ENCODE measurements at places on chromosomes 7 and 10. TPM values are rescaled to one million over a fixed set of nuclear protein-coding genes. Genes with fewer than 3 reads are reported as not detected.

OR2A42 gene
- total RNA-seq, result not detected

DNA sequence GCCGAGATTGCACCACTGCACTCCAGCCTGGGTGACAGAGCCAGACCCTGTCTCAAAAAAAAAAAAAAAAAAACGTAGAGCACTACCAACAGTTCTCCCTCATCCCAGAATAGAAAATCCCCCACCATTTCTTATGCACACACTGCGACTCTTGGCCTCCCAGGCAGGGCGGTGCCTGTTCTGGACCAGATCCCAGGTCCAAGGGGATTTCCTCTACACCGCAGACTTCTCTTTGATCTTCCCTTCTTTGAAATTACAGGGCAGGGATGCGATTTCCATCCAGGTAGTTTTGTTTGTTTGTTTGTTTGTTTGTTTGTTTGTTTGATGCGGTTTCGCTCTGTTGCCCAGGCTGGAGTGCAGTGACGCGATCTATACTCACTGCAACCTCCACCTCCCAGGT, 91.8 kb downstream of the SEPTIN14 start:
- no peak for DNase-seq

GRCh38 chr7:30133736-30134610, 813 bp upstream of the MTURN start:
- DNase-seq, result peak; percentile 35

LIPJ gene
- 0.21 TPM for total RNA-seq

WNT8B gene
- not detected for total RNA-seq

DNA sequence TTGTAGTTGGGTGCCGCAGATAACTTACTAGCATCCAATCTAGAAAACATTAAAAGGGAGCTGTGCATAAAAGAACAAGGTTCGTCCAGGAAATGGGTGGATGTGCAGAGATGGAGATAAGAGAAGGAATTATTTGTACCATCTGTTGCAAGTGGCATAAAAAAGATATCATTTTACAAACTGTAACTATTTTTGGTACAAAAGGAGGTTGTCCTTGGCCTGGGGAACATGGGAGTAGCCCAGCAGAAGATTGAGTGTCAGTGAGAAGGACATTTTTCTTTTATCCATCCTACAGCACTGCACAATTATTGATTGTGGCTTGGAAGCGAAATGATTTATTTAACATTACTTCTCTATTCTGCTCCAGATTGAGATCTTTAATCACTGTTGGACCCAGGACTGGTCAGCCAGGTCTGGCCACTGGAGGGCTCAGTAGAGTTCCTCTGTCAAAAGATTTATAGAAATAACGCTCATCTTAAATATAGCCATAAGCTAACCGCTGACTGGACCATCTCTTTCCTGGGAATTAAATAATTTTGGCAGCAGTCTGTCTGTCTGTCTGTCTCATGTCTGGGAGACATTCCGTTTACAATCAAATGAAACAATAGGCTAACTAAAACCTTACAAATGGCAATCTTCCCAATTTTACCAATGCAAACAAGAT, 254.1 kb downstream of the KIAA1217 start:
- no peak for DNase-seq

- no peak for DNase-seq
These were observed 11.8 kb downstream of the NCOA4 start for GRCh38 chr10:46018453-46019176.

DNA sequence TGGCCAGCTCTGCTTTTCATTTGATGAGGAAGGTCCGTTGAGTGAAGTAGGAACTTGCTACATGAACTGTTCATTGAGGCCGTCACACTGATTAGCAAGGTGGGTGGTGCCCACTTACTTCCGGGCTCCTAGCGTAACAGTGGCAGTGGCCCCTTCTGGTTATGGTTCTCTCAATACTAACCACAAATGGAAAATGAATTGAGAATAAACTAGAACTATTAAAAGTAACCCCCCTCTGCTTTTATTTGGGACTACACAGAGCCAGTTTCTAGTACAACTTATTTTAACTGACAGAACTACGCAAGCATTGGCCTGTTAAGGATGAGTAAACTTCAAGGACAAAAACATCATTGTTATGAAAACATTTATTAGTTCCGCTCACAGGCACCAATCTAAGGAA, 519.1 kb downstream of the INHBA start:
- no peak for DNase-seq

GRCh38 chr10:49435225-49435624, 39.3 kb upstream of the DRGX start:
- DNase-seq, result no peak

- DNase-seq, result no peak
These were observed 118.0 kb downstream of the PRKAG2 start for GRCh38 chr7:151758622-151759540.

GRCh38 chr7:100493476-100494264, 9.9 kb downstream of the NYAP1 start:
- DNase-seq, result no peak

DNA sequence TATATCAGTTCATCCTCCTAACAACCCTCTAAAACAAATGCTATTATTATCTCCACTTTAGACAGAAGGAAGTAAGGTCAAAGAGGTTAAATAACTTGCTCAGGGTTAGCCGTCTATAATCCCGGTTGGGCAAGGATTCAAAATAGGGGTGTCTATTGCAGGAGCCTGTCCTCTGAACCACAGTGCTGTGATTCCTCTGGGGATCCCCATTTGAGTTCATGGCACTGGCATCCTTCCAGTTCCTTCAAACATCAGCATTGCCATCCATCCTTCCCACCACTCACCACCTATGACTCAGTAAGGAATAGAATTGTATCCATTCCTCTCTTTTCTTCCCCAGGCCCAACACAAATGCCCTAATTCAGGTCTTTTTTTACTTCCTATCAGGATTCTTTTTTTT, 25.6 kb downstream of the HPS6 start:
- DNase-seq, result no peak

CPN1 gene
- not detected for total RNA-seq

GRCh38 chr7:19066170-19066569, 51.3 kb downstream of the TWIST1 start:
- no peak for DNase-seq

DNA sequence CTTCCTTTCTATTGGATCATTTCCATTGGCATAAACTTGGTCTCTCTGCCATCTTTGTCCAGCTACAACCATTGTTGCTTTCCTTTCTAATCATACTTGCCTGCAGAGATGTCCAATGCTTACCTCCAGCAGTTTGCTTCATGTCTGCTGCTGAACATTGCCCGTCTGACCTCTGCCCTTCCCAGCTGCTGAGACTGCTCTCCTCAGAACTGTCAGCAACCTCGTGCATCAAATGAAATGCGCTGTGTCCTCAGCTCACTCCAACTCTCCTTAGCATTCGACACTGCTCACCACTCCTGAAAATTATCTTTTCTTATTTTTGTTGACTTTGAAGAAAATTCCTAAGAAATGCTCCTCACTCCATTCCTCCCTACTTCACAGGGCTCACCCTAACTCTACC, 5.0 kb downstream of the FAM170B start:
- no peak for DNase-seq

- no peak for DNase-seq
These were observed 228.4 kb downstream of the FANK1 start for GRCh38 chr10:126124668-126125349.

DNA sequence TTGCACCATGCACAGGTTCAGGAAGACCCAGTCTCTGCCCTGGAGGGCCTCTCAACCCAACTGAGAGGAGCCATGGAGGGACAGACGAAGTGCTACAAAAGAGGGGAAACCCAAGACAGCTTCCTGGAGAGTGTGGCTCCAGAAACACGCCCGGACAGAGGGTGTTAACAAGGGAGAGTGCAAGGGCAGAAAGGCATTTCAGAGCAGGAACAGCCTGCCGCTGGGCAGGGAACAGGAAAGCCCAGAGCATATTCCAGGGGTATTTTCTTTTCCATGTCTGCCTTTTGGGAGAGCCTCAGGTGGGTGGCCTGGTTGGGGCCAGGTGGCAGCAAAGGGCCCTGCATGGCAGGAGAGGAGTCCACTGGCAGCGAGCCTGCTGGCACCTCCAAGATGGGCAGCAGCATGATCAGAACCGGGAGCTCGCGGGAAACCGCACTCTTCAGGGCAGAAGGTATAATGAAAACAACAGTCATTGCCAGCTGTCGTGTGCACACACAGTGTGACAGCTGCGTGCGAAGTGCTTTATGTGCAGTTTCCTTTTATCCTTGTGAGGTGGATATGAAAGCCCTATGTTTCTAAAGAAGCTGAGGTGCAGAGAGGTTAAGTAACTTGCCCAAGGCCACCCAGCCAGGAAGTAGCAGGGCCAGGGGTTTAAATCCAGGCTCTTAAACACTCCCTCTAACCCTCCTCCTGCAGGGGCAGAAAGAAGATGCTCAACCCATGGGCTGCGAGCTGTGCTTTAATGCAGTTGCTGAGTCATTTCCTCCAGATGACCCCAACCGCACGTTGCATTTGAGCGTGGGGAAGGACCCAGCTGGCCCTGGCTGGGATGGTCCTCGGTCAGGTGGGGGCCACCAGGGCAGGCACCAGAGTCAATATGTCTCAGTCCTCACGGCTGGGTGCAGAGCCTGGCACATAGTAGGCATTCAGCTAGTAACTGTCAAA, 128.6 kb downstream of the OAT start:
- peak; percentile 58 for DNase-seq

DNA sequence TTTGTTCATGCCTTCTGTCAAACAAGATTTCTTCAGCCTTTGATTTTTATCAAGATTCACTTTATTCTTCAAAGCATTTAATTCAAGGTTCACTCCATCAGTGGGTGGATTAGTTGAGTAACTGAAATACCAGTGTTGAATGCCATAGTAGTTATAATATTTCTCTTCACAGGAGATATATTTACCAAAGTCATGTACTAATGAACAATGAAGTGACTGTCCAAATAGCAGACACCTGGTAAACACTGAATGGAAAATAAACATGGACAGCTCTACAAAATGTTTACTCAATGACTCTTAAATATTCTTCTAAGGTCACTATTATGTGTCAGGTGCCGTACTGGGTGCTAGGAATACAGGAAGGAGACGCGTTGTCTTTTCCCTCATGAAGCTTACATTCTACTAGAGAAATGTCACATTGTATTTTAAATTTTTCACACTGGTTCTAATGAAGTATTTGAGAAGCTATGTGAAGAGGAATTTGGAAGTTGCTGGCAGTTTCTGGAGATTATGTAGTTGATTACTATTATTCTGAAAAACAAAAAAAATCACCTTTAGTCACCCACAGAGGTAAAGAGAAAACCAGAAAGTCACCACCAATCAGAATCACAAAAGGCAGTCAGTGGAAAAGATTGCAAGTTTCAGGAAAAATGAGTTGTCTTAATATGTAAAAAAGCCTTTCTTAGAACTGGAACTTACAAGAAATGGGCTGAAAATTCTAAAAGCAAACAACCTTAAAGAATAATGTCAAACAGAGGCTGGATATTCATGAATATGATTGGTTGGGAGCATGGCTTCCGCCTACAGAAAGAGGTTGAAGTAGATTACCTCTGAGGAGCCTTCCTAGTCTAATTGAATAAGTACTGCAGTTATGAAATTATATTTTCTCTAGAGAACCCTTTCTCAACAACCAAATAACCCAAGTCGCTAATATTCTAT, 84.5 kb downstream of the RTKN2 start:
- DNase-seq, result no peak

DNA sequence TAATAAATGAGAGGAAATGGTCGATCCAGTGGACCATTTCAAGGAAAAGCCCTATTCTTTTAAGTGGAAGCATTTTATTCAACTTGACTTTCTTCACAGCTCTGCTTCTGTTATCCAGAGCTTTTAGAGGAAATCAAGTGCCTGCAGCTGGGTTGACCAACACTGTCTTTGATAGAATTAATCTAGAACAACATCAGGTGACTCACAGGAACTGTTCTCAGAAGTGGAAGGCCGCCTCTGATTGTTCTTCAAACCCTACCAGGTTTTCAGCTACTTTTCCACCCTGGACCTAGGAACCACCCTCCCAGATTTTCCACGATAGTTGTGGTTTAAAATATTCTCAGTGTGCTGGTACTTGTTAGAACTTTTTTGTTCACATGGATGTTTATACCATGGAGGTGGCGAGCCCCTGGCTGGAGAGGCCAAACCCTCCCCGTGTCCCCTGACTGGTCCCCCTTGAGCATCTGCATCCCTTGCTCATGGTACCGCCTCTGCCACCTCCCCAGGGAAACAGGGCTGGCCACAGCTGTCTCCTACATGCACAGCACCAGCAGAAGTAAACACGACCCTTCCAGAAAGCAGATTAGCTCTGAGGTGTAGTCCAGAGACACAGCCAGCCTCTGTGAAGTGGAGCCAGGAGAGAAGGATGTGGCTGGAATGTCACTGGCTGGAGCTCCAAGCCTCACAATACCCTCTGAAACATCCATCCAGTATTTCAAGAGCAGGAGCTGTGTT, 293.3 kb downstream of the USP6NL start:
- DNase-seq, result no peak

ANKRD61 gene
- not detected for total RNA-seq

ODAD2 gene
- total RNA-seq, result 1.0 TPM

DNA sequence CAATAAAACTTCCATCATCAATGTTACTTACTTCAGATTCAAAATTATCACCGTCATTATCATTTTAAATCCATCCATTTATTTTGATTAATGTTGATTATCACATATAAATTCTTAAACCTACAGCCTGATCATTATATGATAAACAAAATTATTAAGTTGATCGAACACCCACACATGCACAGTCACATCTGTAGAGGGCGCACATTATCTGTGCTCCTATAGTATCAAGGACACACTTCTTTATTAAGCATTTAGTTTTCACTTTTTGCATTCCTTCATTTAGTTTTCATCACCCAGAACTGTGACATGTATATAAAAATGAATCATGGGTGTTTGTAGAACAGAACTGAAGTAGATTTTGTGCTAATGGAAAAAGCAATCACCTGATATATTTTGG, 26.2 kb upstream of the ZNF716 start:
- no peak for DNase-seq

ATOH7 gene
- 0.82 TPM for total RNA-seq

DNA sequence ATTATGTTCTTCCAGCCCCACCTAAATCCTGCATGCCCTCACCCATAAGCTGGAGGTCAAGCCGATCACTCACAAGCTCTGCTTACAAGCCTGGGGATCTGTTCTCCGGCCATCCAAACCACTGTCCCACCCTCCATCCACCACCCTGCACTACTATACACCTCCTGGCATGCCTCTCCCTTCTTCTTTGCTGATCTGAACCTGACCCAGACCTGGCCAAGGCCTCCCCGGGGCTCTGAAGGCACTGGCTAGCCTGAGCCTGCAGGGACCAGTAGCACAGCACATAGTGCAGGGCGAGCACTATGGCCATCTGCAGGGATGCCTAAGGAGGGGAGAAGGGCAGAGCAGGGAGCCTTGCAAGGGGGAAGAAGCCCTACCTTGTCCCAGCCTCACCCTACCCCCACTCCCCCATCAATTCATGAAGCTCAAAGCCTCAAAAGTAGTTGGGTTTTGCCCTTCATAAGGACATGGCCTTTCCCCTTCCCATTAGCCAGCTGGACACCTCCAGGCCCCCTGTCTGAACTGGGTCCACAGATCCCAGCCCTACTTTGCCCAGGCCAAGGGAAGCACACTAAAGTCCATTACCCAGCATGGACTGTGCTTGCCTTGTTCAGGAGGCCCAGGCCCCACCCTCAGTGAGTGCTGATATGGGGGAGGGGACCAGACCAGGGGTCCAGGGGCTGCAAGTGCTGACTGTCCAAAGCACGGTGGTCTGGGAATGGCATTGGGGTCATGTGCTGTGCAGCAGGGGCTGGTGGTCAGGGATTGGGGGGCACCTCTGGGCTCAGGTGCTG, 29.6 kb downstream of the CHAT start:
- no peak for DNase-seq

OR6B1 gene
- total RNA-seq, result not detected

Data from tongue (tissue), 3 donors.